ENCODE measurements at places on chromosomes 6 and 20.

GRCh38 chr6:118724211-118724610 is 72.8 kb upstream of the CEP85L start:
- no peak for DNase-seq

DNA sequence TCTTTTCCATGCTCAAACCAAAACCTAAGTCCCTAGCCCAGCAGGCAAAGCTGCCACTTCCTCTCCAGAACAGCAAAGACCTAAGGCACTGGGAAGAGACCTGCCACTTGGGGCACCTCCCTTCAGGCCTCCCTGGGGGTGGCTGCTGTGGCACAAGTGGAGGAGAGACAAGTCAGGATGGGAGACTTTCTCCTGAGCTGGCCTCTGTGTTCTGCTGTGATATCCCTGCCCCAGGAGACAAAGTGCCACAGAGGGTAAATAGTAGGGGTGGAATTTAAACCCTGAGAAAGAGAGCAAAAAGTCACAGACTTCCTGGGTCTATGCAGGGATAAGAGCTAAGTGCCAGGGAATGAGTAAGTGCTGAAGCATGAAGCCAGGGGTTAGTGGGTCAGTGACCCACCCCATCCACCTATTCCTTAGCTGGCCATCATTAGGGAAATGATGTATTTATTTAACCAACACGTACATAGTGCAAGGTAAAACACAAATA is 84.2 kb downstream of the MRPL14 start:
- peak; percentile 8 for DNase-seq

- no peak for DNase-seq
These were observed 55.6 kb downstream of the NOX3 start for GRCh38 chr6:155399745-155400653.

- DNase-seq = no peak
These were observed 9.9 kb downstream of the MOG start for GRCh38 chr6:29666826-29667130.

GRCh38 chr20:11861479-11861878 is 56.2 kb upstream of the BTBD3 start:
- no peak for DNase-seq

DNA sequence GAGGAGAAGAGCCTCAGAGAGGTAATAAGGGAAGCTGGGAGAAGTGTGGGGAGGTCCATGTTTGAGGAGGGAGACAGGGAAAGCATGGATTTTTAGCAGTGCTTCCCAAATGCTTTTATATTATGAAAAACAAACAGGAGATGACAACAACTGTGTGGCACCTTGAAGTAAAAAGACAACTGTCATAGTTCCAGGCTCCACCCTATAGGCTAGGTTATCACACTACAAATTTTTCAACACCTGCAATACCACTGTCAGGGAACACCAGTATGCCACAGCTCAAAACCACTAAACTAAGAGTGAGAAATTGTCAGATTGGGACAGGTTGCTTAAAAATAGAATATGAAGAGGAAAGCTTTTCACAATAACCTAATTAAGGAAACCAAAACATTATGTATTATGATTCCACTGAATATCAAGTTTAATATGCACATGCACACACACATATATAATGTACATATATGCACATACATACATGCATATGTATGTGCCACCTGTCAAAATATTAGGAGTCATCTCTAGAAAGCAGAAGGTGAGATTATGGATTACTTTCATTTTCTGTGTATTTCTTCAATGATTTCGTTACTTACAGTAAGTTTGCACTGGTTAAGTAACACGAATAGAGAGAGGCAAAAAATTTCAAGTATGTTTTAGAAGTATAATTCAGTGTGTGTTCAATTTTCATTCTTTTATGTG is 261.2 kb downstream of the PTPRK start:
- peak; percentile 60 for DNase-seq

DNA sequence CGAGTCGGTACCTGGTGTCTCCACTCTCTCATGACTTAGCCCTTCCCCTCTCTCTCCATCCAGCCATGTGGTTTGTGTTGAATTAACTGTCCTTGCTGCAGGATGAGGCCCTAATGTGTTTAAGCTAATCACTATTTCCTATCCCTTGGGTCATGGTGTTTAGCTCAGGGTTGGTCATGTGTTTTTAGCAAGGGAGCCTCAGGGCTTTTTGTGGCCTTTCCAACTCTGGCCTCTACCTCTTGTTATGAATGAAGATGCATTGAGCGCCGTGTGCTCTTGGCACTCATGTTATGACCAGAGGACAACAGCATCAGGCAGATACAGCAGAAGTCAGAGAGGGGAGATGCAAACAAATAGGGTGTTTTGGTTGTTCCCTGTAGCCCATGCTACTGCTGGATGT is 674.2 kb upstream of the FLRT3 start:
- no peak for DNase-seq

DNA sequence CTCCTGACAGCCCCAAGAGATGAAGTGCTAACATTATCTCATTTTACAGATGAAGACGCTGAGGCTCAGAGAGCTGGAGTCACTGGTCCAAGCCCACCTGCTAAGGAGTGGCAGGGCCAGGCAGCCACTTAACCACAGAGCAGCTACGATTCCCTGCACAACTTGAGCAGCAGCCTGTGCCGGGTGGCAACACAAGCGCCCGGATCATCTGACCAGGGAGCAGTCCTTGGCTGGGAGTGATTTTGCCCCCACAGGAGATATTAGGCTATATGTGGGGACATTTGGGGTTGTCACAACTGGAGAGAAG is 93.2 kb upstream of the PTPN1 start:
- DNase-seq = no peak

- no peak for DNase-seq
These were observed 5.4 kb upstream of the CPXM1 start for GRCh38 chr20:2805689-2806350.

DNA sequence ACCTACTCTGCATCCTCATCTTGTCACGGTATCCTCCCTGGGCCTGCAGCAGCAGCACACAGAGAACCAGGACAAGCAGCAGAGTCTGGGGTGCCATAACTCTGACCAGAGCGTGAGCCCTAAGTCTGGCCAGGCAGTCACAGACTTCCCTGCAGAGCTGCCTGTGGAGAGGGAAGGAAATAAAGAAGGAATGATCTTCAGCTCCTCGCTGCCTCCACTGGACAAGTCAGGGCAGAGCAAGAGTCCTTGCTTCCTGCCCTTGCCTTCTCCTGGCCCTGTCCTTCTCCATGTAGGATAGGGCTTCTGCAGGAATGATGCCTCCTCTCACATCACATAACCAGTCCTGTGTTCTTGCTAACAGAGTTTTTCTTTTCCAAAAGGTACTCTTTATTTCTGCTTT is 15.9 kb upstream of the WFDC11 start:
- DNase-seq = no peak

DNA sequence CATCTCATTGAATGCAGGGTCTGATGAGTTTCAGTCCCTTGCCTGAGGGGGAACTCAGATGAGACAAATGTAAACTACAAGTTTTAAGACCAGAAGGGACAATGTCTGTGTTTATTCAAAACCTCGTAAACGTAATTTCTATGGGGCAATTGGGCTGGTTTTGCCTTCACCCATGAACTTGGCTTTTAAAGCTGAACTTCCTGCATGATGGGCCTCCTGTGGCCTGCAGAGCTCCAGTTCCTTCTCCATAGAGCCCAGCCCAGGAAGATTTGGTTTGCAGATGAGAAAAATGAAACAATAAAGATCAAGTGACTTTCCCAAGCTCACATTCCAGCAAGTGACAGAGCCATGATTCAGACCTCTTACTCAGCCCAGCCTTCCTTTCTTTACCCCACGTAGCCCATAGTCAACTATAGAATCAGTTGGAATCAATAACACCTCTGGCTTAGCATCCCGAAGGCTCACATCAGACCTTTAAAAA is 612.3 kb downstream of the UTRN start:
- DNase-seq = no peak
